ENCODE measurements at places on chromosomes 3 and 15.

DNA sequence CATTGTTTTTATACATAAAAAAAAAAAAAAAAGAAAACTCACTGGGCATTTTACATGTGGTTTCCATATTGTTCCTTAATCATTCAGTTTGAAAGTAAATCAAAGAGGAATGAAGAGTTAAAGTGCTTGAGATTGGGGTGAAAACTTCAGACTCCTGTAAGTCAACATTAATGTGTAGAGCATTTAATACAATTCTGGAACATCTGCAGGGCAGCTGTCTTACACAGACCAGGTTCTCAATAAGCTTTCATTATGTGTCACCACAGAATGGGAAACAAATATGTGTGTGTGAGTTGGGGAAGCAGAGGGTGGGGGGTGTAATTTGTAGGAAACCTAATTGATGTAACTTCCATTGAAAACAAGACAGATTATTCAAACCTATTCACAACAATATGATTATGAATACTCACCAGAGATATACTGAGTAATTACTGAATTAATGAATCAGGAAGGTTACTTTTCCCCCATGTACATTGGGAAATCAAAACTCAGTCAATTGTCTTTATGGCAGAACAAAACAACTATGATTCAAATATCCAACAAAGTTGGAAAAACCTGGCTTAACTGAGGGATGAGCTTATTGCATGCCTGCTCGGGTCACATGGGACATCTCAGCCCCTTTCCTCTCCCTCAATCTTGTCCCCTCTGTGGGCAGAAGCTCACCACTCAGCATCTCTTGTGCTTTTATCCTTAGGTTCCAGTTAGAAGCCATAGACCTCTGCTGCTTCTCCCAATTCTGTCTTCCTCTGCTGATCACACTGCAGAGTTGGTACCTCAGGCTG lies 281.2 kb upstream of the THBS1 start:
- no peak for DNase-seq

DNA sequence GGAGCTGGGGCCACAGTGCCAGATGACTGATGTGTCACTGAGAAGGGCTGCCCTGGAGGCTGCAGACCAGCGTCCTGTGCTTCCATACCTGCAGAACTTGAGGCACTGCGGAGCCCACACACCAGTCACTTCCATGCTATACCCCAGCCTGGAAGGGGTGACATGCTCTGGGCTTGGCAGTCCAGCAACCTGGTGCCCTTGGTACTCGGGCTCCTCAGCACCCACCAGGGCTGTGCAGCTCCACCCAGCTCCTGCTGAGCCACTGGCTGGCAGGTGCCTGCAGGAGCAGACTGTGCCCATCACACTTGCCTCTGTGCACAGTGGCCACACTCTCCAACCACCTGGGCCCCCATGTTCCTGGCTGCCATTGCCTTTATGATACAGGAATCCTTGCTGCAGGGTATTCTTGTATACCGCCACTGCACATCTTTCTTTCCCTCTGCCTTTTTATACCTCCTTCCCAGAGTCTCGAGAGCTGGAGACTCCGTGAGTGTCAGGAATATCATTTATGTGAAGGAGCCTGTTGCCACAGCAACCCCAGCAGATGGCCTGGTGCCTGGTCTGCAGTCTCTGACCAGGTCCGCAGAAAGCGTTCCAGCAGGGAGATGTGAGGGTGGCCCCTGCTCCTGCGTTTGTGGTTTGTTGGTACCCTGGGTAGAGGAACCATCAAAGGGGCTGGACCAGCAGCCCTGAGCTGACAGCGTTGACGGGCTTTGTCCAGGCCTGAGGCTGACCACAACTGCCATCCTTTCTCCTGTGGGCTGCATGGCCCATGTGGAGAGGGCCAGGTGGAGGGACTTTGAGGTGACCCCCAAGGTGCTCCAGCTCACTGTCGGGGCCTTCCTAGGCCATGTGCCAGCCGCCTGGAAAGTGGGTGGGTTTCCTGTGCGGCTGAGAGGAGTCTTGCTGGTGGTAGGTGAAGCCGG lies 93.4 kb upstream of the PLXNA1 start:
- DNase-seq = no peak

DNA sequence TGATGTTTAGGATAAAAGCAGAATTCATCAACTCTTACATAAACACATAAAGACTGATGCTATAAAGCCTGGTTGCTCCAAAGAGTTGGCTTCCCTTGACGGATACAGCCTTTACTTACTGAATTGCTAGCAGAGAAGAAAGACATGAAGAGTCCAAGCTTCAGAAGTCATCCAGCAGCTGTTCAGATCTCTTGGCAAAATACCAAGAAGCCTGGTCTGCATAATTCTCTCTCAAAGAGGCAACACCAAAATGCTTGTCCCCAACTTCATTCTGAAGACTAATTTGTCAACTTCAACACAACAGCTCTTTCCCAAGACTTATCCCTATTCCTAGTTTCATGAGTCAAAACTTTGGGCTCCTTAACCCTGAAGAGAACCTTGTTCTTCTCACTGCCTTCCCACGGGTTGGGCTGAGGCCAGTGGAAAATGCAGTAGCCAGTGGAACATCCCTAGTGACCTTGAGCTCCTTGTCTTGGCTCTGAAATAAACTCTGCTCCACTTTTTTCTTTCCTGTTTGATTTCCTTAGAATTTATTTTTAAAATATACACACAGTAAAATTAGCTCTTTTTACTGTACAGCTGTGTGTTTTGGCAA lies 119.2 kb upstream of the THBS1 start:
- no peak for DNase-seq

DNA sequence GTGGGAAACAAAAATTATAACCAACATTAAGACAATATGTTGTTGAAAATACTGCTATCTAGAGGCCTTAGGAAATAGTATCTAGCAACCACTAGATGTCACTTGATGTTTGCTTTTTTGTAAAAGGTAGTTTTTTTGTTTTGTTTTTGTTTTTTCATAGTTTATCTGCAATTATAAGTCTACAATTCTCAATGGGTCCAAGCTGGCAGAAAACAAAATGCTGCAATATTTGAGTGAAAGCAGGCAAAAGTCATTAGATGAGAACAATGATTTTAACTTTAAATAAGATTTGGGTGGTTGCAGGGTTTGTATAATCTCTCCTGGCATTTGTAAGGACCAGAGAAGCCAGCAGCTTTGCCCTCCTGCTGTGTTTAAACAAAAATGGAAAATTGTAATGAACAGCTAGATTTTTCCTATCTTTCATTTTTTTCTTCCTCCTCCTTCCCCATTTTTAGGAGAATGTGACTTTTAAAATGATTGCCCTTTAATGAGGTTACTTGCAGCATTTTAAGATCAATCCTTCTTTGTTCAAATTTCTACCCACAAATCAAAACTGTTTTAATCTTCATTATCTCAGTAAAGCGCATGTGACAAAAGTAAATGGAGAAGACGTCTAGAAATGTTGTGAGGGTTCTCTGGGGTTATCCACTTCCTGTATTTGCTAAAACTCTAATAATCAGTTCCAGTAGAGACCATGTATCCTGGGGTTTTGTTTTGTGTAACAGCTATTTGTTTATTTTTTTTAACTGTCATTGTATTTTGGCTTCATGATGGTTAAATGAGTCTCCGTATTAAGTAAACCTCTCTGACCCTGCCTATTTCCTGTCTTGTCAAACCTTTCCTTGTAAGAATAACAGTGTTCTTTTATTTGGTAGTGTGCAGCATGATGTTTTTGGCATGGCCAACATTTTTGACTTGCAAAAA lies 27.3 kb downstream of the DUT start:
- DNase-seq = no peak

DNA sequence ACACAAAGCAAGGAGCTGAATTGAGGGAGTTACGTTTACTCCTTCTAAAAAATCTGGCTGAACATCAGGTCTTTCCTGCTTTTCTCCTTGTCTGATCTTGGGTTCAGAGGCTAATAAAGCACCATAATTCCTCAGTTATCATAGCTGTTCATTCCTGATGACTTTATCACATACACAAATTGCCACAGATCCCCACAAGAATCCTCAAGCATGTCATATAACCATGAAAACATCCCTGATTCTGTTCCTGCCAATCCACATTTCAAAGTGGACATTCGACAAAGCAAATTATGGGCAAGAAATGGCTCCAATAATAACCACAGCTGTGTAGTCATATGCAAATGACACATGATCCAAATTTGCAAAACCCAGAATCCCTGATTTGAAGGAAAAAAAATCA lies 321.3 kb downstream of the MEX3B start:
- no peak for DNase-seq

- no peak for DNase-seq
Observed at GRCh38 chr3:39519554-39520288, 52.2 kb downstream of the MOBP start.

Data from CD4-positive, alpha-beta T cell treated with Interleukin-21 for 1 hour (primary cell).